ENCODE measurements at places on chromosomes 5 and 9. TPM values are rescaled to one million over a fixed set of nuclear protein-coding genes. Genes with fewer than 3 reads are reported as not detected.

- no peak for DNase-seq
These were observed 513.9 kb downstream of the CTNND2 start for GRCh38 chr5:11390291-11390767.

GRCh38 chr5:37838152-37838932 lies 1.5 kb downstream of the GDNF start:
- no peak for DNase-seq

Gene PRRT1B
- total RNA-seq, result not detected

Gene SLC23A1
- total RNA-seq, result not detected

Gene CCIN
- total RNA-seq, result 1.2 TPM
